ENCODE measurements at places on chromosomes 5 and 9.

- no peak for DNase-seq
Observed at GRCh38 chr9:106084702-106085101, 390.4 kb downstream of the TMEM38B start.

DNA sequence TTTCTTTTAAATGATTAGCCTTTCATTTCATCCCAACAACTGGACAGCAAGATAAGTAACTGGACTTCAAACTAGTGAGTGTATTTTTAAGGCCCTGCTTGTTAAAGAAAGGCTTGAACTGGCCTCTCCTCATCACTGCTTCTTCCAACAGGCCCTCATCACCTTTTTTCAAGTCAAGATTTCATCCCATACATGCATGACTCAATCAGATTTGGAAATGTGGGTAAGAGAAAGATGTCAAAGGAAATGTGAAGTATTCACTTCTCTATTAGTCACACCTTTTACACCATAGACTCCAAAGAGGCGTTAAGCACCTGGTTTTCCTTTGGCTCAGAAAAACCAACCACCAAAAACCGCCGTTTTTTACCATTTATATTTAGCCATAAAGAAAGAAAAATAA is 4.9 kb downstream of the NR4A3 start:
- DNase-seq: no peak

DNA sequence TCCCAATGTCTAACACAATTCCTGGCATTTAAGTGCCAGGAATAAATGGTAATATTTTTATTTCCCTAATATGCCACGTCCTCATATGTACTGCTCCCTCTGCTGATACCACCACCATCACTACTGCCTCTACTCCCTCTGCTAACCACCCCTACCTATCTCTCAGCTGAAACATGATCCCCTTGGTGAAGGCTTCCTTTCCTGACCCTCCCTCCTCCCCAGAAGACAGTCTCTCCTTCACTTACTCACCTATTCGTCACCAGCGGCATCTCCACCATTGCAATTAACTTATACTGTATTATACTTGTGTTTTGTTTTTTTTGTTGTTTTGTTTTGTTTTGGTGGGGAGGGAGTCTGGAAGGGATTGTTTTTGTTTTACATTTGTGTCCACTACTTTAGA is 4.8 kb downstream of the DENND1A start:
- no peak for DNase-seq

- no peak for DNase-seq
Observed at GRCh38 chr5:176730815-176731475, 79.4 kb upstream of the UNC5A start.

DNA sequence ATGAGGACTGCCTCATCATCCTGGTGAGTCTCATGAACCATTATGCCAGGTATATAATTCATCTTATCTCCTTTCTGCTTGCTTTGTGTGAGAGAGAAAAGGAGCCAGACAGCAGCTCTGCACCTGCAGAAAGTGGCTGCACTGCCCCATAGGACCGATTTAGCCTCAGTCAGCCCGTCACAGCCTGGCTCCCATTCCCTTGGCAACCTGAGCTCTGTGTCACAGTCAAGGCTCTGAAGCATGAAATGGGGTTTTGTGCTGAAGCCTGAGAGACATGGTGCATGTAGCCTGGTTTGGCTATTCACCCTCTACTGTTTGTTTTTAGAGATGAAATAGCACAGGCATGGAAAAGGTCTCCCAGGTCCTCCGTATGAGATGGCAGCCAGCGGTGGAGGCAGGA is 198.3 kb downstream of the KCTD16 start:
- no peak for DNase-seq

- DNase-seq: no peak
Observed at GRCh38 chr5:83104021-83104420, 26.7 kb downstream of the XRCC4 start.

GRCh38 chr5:41410737-41411136 is 99.7 kb downstream of the PLCXD3 start:
- no peak for DNase-seq

- DNase-seq: no peak
Observed at GRCh38 chr9:89372230-89372816, 54.0 kb downstream of the SECISBP2 start.

- DNase-seq: no peak
Observed at GRCh38 chr5:157115502-157115901, 6.7 kb upstream of the HAVCR2 start.

DNA sequence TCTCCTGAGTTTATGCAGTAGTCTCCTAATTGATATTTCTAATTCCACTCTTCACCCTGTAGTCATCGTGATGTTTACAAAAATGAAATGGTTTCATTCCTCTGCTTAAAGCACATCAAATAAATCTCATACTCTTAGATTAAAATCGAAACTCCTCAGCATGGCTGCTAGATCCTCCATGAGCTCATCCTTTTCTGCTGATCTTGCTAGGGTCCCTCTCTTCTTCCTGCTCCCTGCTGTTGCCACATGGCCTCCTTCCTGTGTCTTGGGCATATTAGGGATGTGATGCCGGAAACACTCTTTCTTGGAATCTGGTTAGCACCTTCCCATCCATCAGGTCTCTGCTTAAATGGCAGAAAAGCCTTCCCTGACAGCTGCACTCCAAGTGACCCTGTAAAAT is 59.5 kb upstream of the MEGF10 start:
- no peak for DNase-seq

- no peak for DNase-seq
Observed at GRCh38 chr5:80920333-80920732, 39.8 kb upstream of the RASGRF2 start.

- no peak for DNase-seq
Observed at GRCh38 chr5:132839426-132840301, 9.2 kb upstream of the SHROOM1 start.
